Cardiac fibroblast (primary cell): ENCODE measurements at places on chromosomes 3 and 15.

- DNase-seq = no peak
Observed at GRCh38 chr3:142065344-142065743, 84.0 kb downstream of the TFDP2 start.

DNA sequence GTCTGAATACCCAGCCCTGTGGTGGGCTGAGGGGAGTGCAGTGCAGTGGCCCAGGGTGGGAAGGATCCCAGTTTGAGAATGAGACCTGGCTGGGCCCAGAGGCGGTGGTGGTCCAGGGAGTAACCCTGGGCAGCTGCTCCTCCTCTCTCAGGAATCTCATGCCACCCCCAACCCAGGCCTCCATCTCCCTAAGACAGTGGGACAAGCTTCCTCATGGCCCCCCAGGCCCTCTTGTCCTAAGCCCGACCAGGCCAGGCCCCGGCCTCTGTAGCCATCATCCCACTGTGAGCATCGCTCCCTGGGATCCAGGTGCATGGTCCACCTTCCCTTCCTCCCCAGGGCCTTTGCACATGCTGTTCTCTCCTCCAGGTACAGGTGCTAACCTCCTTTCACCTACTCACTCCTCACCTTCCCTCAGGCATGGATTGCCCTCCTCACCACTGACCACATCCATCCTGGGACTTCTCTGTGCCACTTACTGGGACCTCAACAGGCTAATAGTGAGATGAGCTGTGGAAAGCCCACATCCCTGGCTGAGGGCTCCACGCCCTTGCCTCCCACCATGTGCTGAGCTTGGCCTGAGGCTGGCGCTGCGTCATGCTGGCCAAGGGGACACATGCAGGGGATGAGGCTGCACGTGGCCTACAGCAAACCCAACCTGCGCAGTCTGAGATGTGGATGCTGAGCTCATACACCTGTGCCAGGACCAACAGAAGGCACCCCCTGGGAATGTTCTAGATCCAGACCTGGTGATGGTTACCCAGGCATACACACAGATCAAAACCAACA lies 9.9 kb downstream of the CHDH start:
- DNase-seq = no peak

DNA sequence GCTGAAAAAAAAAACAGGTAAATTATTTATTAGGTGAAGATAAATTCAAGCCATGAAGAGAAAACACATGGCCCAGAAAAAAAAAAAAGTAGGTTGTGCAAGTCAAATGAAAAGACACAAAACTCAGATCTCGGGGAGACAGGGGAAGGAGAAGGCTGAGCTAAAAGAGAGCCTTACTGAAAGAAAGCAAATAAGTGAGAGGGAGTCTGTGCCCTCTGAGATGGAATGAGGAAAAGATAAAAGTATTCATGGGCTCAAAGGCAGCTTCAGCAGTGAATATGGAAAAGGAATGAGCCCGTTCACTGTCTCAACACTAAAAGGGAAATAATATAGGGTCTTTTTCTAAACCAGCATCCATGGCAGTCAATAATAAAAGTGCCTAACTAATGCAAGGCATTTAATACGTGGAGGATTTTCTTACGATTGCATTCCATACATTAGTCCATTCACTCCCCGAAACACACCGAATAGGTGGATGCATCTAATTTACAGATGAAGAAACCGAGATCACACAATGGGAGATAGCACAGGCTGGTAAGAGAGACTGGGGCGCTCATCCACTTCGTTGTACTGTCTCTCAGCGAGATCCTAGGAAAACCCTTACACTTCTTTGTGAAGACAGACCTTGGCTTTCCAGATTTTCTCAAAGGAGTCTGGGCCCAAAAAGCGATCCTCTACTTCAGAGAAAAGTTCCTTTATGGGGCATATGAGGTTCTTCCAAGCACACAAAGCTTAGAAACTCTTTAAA lies 1.1 kb downstream of the TFDP2 start:
- DNase-seq = no peak

GRCh38 chr15:40345867-40346578 lies 4.8 kb upstream of the PHGR1 start:
- no peak for DNase-seq

- peak; percentile 26 for DNase-seq
Observed at GRCh38 chr3:160023476-160023875, 34.8 kb downstream of the IL12A start.

GRCh38 chr3:184230603-184231528 lies 1.5 kb downstream of the VWA5B2 start:
- DNase-seq = no peak
